ENCODE measurements at places on chromosomes 12 and 14. TPM values are rescaled to one million over a fixed set of nuclear protein-coding genes. Genes with fewer than 3 reads are reported as not detected.

FOXN4 gene
- not detected for polyA plus RNA-seq

ATG14 gene
- 4.4 TPM for polyA plus RNA-seq

TSPAN19 gene
- 0.06 TPM for polyA plus RNA-seq

TAS2R7 gene
- polyA plus RNA-seq: not detected

MDM2 gene
- polyA plus RNA-seq: 24.0 TPM

BRAP gene
- polyA plus RNA-seq: 21.2 TPM

ATL1 gene
- 6.8 TPM for polyA plus RNA-seq

CCDC85C gene
- polyA plus RNA-seq: 13.2 TPM

SELPLG gene
- 0.80 TPM for polyA plus RNA-seq

MANSC1 gene
- 1.1 TPM for polyA plus RNA-seq

BCAT1 gene
- polyA plus RNA-seq: 3.3 TPM

EPYC gene
- not detected for polyA plus RNA-seq

PRR13 gene
- polyA plus RNA-seq: 104 TPM

JDP2 gene
- polyA plus RNA-seq: 9.5 TPM

RAPGEF3 gene
- polyA plus RNA-seq: 5.7 TPM

RERG gene
- polyA plus RNA-seq: not detected

GZMH gene
- polyA plus RNA-seq: not detected

SERPINA12 gene
- 0.04 TPM for polyA plus RNA-seq

SLC6A12 gene
- polyA plus RNA-seq: not detected

KCNC2 gene
- polyA plus RNA-seq: not detected

NFE2 gene
- polyA plus RNA-seq: 0.09 TPM

RITA1 gene
- polyA plus RNA-seq: 14.5 TPM

BEGAIN gene
- 0.28 TPM for polyA plus RNA-seq

RPGRIP1 gene
- 0.07 TPM for polyA plus RNA-seq

SIX6 gene
- polyA plus RNA-seq: not detected

TEX52 gene
- polyA plus RNA-seq: not detected

MGP gene
- polyA plus RNA-seq: 0.24 TPM

DENR gene
- 31.1 TPM for polyA plus RNA-seq

NABP2 gene
- 53.5 TPM for polyA plus RNA-seq

RDH12 gene
- polyA plus RNA-seq: 0.26 TPM

PMCH gene
- not detected for polyA plus RNA-seq

PPM1H gene
- polyA plus RNA-seq: 0.07 TPM

TAS2R50 gene
- polyA plus RNA-seq: 0.10 TPM

HOXC6 gene
- 4.7 TPM for polyA plus RNA-seq

DHRS2 gene
- polyA plus RNA-seq: 0.20 TPM

RPL10L gene
- not detected for polyA plus RNA-seq

All from keratinocyte (primary cell).